SK-N-MC (cell line): ENCODE measurements at places on chromosomes 12 and 14.
A peak's percentile ranks its signal among the peaks of the same experiment; 100 is the strongest.

GRCh38 chr12:569803-570434 is 93.3 kb downstream of the NINJ2 start:
- DNase-seq = no peak

- no peak for DNase-seq
These were observed 100.2 kb downstream of the TTC7B start for GRCh38 chr14:90715993-90716392.

GRCh38 chr12:69171881-69172280 is 67.5 kb upstream of the CPSF6 start:
- no peak for DNase-seq

DNA sequence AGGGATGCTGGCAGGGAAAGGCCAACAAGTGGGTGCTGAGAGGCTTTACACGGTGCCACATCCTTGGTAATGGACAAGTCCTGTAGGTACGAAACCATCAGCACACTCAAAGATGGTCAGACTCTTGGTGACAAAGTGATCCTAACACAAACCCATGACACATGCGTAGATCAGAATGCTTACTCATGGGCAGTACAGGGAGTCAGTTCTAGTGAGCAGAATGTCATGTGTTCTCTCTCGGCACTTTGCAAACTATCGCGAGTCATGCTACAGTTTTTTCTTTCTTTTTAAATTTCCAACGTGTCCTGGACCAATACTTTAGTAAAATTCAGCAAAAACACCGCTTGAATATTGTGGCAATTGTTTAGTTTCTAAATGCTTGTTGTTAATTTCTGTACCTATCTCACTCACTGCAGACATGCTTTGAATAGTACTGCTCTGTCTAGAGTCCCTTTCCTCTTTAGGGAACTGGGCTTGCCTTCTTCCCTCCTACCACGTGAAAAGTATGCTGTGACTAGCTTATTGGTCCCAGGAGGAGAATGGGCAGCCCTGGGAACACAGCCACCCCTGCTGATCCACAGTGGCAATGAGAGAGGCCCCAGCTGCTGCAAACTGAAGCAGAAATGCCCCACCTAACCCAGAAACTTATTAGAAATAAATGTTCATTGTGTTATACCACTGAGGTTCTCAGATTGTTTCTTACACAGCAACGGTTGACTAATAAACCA is 62.4 kb downstream of the UBR7 start:
- no peak for DNase-seq

- DNase-seq = no peak
These were observed 10.9 kb upstream of the RIN3 start for GRCh38 chr14:92502541-92503286.

- DNase-seq = no peak
These were observed 133.4 kb upstream of the RAP1B start for GRCh38 chr12:68477261-68477772.

DNA sequence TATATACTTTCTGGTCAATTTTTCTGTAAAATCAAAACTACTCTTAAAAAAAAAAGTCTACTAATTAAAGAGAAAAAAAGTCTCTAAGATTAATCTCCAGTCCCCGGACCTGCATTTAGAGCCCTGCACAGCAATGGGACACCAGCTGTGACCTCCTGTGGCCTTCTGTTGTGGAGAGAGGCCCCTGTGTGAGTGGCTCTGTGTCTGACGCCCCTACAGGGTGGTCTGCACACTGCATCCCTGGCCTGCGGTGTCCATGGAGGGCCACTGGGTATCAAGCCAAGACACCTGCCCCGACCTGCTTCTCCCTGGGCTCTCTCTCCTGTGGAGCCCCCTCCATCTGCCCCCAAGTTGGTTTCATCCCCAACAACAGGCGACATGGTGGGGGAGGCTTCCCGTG is 248.0 kb upstream of the DIO3 start:
- DNase-seq = no peak

GRCh38 chr12:1662761-1663439 is 28.0 kb upstream of the ADIPOR2 start:
- DNase-seq = no peak

DNA sequence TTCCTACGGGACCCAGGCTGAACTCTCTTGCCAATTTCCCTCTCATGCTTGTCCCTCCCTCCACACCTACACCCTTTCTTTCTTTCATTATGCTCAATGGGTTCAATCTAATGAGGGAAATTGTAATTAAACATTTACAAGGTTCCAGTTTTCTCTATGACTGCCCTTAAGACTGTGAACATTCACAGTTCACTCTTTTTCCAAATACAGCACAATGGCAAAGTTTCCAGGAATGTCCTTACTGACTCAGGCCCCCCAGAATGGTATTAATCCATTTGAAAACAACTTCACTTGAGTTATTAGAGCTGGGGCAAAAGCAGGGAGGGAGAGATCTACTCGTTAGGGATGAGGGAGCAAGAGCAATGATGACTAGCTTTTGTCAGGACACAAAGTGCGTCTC is 892.1 kb downstream of the NRXN3 start:
- DNase-seq = no peak

DNA sequence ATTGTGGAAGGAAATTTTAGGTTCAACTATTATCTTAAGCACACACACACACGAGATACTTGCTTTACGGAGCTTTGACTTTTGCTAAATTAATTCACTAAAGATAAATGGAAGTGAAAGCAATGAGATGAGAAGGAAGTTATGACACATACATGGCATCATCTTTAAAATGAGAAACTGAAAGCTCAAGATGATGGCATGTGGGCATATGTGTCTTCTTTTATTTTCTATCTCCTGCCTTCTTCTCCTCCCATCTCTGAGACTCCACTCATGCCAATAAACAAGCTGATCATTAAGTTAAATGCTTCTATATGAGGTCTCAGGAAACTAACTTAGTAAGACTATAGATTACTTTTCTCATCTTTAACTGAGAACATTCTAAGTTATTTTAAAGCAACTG is 216.7 kb downstream of the MED13L start:
- DNase-seq = no peak

DNA sequence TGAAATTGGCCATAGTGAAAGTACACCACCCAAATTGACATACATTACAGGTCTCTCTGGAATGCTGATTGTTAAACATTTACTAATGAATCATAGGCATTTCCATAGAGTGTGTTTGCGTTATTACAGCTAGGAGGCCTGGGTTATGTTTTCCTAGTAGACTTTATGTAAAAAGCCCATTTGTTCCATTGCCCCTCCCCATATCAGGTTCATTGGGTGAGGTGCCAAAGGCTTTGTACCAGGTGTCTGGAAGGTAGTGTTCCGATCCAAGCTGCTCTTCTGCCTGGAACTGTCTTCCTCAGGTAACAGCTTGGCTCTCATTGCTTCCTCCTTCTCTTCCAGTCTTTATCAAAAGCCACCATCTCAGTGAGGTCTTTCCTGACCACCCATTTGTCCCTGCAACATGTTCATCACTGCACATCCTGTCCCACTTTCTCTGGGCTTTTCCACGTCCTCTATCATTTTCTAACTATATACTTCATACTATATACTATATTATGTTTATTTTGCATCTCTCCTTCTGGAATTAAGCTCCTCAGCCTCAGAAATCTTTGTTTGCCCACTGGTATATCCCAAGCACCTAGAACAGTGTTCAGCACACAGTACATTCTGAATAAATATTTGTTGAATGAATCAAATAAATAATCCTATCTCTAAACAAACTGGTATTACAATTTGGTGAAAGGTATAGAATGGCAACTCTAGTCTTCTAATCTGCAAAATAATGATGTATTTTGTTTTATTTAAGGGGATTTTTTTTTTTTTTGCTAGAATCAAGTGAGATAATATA is 252.3 kb downstream of the KTN1 start:
- DNase-seq = no peak

- no peak for DNase-seq
These were observed 14.5 kb downstream of the ITPK1 start for GRCh38 chr14:93101181-93101580.

DNA sequence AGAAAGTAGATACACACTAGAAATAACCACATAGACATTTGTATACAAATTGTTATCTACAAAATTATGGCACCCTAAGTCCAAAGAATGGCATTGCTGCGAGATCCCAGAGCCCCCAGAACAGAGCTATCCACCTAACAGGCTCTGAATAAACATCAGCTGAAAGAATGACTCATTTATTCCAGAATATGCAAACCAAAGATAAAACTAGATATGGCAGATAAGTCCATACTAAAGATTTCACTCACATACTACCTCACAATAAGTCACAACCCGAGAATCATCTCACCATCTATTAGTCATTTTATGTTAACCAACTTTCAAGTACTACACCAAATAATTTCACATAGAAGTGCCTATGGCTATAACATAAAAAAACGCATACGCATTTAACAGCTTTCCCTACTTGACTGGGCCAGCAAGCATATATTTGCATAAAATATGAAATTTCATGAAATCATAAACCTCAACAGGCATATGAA is 5.6 kb downstream of the CNIH1 start:
- peak; percentile 59 for DNase-seq

DNA sequence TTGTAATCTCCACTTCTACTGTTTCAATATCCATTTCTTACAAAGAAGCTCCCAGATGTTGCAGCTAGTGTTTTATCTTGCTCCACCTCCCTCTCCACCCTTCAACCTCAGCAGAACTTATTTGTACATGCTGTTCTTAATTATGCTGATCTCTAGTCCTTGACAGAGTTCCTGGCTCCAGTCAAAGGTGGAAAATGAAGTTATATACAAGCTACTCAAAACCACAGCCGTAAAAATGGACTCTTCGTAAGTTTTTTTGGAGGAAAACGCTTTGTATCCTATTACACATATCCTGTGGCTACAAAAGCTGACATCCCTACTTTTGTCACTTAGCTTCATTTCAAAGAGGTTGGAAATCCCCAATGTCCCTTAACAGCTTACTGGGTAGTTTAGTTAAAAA is 1.3 kb downstream of the CLEC1A start:
- peak; percentile 28 for DNase-seq

DNA sequence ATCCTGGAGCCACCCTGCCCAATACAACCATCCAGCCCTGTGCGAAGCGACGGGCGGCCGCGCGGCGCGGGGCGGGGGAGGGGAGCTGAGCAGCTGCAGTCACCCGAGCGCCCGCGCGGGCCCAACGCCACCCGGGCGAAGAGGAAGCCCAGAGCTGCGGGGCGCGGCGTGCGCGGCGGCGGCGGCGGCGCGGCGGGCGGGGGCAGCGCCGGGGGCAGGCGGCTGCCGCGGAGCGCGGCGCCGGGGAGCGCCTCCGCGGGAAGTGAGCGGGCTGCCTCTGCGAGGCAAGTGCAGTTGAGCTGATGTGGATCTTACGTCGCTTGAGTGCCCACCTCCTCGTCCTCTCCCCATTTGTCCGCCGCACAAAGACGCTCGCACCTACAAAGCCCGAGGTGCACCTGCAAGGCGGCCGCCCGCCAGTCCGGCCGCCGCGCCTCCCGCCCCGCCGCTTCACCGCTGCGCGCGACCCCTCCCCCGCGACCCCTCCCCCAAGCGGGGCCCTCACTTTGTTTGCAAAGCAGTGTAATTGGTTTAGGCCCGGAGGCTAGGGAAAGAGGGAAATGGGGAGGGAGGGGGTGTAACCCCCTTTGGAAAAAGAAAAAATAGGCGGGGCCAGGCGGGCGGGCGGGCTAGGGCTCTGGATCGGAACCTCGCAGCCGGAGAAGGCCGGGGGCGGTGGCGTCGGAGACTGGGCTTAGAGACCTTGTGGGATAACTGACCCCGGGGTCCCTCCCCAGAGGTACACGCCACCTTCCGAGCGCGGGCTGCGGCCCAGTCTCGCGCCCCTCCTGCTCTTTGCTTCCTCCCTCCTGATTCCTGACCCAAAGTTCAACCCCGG is at the start of the genes FOXA1 and TTC6:
Gene FOXA1, minus strand, starts transcription at position 279 of the 838 bp plus-strand sequence. Its CDS starts 277 bp downstream, at position 2.
Gene TTC6, plus strand, starts transcription at position 659 of the 838 bp plus-strand sequence. CDS start 26,436 bp downstream, outside the sequence.
- DNase-seq = no peak

DNA sequence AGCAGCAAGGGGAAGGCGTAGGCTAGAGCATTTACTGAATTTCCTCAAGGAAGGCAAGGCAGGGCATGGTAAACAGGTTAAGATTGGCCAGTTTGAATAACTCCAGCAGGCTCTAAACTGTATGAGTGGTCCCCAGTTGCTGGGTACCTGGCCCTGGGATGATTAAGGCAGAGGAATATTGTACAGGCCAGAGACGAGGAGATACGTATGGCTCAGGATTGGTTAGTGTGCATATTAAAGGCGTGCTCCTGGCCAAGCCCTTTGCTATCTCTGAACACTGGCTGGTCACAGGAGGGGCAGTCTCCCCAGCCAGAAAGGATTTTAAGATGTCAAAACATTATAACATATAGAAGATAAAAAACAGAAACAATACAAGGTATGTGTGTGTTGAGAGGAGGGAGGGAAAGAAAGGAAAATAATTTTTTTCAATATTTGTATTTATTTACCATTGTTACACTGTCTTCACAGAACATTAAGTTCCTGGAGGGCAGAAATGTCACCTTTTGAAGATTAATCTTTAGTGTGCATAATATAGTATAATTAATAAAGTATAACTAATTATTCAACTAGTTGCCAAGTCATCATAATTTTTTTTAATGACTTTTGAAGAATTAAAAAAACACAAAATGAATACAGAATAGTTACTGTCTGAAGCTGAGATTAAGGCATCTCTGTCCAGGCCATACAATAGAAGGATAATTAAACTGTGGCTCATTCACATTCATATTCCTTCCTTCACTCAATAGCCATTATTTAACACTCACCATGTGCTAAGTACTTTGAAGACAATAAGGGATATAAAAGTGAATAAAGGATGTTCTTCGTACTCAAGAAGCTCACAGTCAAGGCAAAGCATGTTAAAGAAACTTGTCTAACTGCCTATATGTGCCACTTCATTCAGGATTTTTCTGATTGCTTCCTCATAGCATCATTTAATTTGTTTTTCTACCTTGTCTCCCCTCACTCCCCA is 41.9 kb downstream of the DCP1B start:
- no peak for DNase-seq

DNA sequence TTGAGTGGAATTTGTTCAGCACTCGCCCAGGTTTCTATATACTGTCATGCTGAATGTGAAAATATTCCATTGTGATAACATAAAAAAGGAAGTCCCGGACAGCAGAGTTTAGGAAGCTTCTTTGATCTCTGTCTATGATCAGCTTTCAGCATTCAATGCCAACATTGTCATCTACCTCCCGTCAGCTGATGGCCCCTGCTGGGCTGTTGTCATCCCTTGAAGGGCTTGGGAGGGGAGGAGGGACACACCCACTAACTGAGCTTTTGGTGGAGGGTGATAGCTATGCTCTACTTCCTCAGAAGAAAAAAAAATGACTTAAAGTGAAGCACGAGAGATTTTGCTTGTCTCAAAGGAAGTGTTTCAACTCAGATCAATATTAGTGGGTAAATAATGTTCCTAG is 4.7 kb upstream of the KRT77 start:
- DNase-seq = no peak

GRCh38 chr12:56212361-56212760 is 9.4 kb downstream of the RNF41 start:
- no peak for DNase-seq

DNA sequence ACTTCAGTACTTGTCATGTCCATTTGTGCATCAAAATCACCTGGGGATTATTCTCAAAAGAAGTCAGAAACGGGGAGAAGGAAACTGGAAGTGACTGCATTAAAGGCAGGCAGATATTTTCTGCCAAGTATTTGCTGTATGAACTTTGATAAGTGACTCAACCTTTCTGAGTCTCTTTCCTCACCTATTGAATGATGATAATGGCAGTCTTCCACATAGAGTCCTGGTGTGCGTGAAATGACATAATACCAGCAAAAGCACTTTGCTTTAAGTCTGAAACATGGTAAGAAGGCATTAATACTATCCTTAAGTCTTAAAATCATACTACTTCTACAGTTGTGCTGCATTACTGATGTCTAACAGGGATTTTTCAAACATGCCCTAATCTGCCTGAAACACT is 278.5 kb downstream of the ADAMTS20 start:
- no peak for DNase-seq

- DNase-seq = no peak
These were observed 194.1 kb downstream of the NOVA1 start for GRCh38 chr14:26403760-26404159.
